ENCODE measurements at places on chromosomes 7 and 10.

DNA sequence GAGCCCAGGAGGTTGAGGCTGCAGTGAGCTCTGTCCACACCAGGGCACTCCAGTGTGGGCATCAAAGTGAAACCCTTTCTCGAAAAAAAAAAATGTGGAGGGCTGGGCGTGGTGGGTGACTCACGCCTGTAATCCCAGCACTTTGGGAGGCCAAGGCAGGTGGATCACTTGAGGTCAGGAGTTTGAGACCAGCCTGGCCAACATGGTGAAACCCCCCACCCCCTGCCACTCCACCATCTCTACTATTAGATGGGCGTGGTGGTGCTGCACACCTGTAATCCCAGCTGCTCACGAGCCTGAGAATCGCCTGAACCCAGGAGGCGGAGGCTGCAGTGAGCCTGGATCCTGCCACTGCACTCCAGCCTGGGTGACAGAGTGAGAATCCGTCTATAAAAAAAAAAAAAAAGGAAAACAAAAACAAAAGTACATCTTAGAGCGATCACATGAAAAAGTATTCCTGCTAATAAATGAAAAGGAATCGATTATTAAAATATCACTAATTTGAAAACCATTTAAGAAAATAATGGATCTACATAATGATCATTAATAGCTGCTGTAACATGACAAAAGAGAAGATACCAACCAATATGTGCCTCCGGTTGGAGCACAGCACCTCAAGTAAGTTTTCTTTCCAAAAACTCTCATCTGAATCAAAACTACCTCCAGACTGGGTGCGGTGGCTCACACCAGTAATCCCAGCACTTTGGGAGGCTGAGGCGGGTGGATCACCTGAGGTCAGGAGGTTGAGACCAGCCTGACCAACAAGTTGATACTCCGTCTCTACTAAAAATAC, 4.9 kb downstream of the HNRNPF start:
- no peak for DNase-seq

- peak; percentile 1 for DNase-seq
Measured at GRCh38 chr7:4188651-4189050, 493.4 kb upstream of the FOXK1 start.

GRCh38 chr10:102505462-102506115, 1.8 kb downstream of the SUFU start:
- peak; percentile 33 for DNase-seq

DNA sequence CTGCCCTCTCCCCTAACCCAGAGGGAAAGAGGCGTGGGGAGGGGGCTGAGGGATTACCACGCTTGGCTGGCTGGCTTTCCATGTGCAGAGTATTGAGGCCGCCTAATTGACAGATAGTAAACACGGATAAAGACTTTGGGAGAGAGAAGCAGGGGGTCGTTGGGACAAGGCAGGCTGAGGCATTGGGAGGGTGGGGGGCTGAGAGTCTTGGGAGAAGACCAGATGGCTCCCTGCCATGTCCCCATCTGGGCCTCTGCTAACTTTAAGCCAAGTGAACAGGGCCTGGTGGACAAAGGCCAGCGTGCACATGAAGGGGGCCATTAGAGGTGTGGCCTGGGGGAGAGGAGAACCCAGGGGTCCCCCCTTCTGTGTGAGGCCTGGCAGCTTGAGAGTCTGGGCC, 55.4 kb upstream of the MXI1 start:
- DNase-seq, result no peak

DNA sequence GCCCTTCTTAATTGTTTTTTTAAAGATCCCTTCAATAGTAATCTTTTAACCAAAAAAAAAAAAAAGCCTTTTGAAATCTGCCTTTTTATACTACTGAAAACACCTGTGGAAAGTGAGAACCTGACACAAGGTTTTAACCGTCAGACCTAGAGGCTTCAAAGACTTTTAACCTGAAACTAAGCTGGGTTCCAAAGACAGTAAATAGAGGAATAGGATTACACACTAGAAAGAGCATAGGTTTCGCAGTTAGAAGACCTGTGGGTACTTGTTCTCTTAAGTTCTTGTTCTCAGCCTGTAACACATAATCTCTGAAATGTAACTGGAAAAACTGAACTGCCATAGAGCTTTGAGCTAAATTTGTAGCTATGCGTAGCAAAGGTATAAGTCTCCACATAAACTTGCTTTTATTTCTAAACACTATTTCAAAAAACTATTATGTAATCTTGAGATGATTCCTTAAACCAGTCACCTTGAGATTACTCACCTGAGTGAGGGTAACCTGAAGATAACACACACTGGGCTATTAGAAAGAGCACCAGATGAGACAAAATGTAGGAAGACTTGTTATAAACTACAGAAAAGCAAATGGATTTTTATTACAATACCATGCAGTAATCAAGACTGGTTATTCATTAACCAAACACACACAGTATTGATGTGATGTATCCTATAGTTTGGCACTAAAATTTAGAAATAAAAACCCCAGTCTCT, 196.6 kb upstream of the FRMD4A start:
- no peak for DNase-seq

DNA sequence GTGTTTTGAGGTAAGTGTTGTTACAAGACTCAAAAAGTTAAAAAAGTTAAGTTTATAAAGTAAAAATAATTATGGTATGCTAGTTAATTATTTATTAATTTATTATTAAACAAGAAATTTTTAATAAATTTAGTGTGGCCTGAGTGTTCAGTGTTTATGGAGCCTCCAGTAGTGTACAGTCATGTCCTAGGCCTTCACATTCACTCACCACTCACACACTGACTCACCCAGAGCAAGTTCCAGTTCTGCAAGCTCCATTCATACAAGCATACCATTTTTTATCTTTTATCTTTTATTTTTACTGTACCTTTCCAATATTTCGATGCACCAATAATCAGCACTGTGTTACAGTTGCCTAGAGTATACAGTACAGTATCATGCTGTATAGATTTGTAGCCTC, 381.2 kb upstream of the MGMT start:
- DNase-seq, result no peak

- no peak for DNase-seq
Measured at GRCh38 chr7:34357068-34357467, 300.9 kb upstream of the NPSR1 start.

DNA sequence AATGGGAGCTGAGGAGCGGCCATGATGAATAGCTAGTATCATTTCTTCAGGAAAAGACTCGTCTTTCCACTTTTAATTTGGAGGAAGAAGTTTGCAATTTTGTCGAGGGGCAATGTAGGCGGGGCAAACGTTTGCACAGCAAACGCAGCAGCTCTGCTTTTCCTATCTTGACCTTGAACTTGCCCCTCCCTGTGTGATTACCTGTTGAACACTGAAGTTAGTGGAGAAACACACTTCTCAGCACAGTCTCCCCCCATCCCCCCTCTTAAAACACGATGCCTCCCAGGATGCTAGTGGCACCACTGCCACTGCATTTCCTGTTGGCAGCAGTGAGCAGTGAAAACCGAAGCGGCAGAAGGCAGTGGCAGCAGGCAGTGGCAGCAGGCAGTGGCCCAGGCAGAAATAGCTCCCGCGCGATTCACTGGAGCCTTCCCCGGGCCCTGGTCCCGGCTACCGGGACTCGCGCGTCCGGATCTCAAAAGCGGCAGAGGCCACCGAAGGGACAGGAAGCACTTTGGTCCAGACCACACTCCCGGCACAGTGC, at the start of gene EPDR1:
TSS of gene EPDR1 (plus strand) at position 336 of the 544 bp plus-strand sequence. CDS start 300 bp downstream, outside the sequence.
- peak; percentile 63 for DNase-seq

DNA sequence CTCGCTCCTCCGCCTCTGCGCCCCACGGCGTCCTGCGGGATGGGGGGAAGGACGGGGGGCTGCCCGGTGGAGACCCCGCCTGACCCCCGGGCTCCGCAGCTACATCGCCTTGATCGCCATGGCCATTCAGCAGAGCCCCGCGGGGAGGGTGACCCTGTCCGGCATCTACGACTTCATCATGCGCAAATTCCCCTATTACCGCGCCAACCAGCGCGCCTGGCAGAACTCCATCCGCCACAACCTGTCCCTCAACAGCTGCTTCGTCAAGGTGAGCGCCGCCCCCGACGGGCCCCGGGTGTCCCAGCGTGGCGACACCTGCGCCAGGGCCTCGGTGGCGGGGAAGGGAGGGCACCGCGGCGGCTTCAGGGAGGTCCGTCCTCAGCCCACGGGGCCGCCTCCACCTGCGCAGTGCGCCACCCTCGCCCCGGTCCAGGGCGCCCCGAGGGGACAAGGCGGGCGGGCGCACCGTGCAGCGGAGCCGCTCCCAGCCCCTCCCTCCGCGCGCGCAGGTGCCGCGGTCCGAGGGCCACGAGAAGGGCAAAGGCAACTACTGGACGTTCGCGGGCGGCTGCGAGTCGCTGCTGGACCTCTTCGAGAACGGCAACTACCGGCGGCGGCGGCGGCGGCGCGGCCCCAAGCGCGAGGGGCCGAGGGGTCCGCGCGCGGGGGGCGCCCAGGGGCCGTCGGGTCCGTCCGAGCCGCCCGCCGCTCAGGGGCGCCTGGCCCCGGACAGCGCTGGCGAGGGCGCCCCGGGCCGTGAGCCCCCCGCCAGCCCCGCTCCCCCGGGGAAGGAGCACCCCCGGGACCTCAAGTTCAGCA, 793 bp downstream of the FOXL3 start:
- DNase-seq, result no peak

DNA sequence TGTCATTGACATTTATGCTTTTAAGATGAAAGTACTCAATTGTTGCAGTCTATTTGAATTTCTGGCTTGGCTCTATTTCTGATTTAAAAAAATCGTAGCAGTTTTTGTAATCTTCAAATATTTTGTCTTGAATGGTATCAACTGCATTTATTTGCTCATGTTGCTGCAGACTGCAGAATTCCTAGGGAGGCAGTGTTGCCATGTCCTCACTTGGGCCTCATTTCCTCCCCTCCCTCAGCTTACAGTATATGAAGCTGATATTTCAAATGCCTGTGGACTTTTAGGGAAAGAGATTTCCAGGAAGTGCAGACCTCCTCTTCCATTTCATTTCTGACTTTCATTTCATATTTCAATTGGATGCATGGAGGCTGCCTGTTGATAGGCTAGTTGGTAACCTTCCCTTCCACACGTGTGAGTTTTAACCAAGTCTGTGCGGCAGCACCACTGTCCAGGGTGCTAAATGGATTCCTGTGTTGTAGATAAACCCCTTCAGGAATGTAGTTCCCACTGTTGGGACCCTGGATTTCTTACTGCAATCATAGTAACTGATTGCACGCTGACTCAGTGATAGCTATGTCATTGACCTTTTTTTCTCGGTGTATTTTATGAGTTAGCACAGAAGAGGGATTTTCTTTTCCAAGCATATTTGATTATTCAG, 17.5 kb downstream of the VPS50 start:
- DNase-seq, result no peak

- no peak for DNase-seq
Measured at GRCh38 chr10:102850025-102850518, 4.0 kb upstream of the BORCS7 start.

DNA sequence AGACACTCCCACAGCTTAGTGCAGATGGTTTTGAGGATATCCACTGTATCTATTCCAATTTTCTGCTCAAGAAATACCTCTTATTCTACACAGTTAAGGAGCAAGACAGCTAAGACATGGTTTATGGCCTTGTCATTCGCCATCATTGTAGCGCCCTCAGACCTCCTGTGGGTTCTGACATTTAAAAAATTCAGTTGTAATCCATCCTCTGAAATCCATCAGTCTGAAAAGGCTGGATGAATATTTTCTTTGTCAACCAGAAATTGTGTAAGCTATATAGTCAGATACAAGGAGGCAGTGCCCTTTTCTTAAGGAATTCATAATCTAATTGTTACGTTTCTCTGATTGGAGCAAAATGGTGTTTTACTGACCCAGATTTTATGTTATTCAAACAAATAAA, 353.6 kb downstream of the GALNT17 start:
- DNase-seq, result no peak

- no peak for DNase-seq
Measured at GRCh38 chr10:1824928-1825327, 87.6 kb upstream of the ADARB2 start.

GRCh38 chr7:21617916-21618390, 75.1 kb downstream of the DNAH11 start:
- no peak for DNase-seq

- no peak for DNase-seq
Measured at GRCh38 chr7:7203813-7204575, 21.6 kb downstream of the C1GALT1 start.

DNA sequence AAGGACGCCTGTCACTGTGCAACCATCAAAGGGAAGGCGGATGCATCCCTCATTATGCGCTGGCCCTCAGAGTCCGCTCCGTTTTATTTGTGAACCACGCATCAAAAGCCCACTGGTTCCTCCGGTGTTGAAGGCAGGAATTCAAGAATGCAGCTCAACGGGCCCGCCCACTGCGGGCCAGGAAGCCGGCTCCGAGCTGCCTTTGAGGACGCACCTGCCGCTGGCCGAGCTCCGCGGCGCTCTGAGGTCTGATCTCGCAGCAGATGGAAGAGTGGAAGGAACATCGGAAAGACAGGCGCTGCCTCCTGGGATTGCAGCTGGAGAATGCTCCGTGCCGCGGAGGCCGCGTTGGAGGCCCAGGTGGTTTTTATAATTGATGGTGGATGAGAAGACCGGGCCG, 56.9 kb upstream of the ADGRA1 start:
- DNase-seq, result no peak

DNA sequence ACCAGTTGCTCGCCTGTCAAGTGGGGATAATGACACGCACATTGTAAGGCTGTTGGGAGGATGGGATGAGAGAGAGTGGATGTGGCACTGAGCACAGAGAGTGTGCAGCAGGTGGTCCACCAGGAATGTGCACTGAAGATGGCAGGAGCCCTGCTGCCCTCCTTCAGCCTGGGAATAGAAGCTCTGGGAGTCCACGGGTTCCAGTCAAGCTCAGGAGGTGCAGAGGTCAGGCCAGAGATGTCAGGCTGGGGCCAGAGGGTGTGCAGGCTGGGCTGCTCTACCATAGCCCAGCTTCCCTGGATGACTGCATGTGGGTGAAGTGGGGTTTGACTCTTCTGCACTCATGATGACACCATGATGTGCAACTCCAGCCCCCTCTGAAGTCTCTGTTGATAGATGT, 58.7 kb downstream of the C10orf120 start:
- no peak for DNase-seq

DNA sequence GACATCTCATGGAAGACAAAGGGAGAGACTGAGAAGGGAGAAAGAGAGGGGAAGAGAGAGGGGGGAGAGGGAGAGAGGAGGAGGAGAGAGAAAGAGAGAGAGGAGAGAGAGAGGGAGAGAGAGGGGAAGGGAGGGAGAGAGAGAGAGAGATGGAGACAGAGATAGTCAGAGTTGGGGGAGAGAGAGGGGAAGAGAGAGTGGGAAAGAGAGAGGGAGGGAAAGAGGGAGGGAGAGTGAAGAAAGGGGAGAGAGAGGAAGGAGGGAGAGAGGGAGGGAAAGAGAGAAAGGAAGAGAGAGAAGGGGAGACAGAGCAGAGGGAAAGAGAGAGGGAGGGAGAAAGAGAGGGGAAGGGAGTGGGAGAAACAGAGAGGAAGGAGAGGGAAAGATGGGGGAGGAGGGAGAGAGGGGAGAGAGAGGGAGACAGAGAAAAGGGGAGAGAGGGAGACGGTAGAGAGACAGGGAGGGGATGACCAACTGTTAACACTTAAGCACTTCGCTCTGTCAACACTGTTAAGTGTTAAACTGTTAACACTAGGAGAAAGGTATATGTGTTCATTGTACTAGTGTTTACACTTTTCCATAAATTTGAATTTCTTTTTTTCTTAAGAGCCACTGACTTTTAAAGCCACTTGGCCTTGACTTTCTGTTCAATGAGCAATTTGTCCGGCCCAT, 21.8 kb upstream of the SDK1 start:
- no peak for DNase-seq

Measured in pons (tissue), 1 donor.